Neural crest cell (in vitro differentiated cells): ENCODE measurements at places on chromosomes 12 and 14. TPM values are rescaled to one million over a fixed set of nuclear protein-coding genes. Genes with fewer than 3 reads are reported as not detected.
A peak's percentile ranks its signal among the peaks of the same experiment; 100 is the strongest.

DNA sequence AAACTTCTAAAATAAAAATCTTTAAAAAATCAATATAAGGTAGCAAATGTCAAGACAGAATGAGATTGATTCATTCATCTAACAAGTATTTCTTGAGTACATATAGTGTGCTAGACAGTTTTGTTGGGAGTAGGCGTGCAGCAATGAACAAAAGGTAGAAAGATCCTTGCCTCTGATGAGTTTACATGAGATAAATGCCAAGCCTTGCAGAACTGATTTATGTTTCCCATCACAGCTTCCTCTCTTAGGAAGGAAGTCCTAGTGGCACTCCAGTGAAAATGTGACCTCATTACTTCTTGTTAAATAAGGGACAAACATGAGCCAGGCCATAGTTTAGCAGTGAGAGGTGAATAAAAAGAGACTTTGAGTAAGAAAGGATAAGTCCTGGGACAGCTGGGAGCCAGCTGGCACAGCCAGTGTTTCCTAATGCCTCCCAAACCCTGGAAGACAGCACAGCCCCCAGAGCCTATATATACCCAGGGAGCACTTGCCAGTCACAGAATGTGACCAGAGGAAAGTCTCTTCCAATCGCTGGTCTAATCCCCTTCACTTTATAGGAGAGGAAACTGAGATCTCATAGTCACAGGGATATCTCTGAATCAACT is 4.7 kb upstream of the COCH start:
- H3K27ac ChIP-seq: no peak overlapping the region
- H3K4me3 ChIP-seq: no peak overlapping the region
- peaks cover 35% of the 10 kb centered on the region for H3K27me3 ChIP-seq
- DNase-seq: no peak
- peaks cover 5% of the 10 kb centered on the region for H3K4me1 ChIP-seq

DNA sequence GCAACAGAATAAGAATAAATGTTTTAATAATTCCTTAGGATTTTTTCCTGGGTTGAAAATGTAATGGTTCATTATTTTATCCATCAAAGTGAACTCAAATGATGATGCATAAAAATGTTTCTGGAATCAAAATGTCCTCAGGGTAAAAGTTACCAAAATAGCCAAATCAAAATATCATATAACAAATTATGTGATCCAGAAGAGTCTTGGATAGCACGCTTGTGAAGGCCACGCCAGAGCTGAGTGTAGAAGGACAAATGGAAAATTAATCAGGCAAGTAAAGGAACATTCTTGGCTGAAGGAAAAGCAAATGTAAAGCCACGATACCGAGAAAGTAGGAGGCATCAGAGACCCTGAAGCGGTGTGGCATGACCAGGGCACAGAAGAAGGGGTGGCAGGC is 169.2 kb downstream of the CAPZA3 start:
- no peak for DNase-seq
- no peaks in the 10 kb centered on the region for H3K27me3 ChIP-seq
- no peaks in the 10 kb centered on the region for H3K36me3 ChIP-seq
- H3K4me3 ChIP-seq: no peak overlapping the region
- peak overlapping the region; percentile 27 for H3K27ac ChIP-seq

- no peaks in the 10 kb centered on the region for H3K27me3 ChIP-seq
- no peaks in the 10 kb centered on the region for H3K36me3 ChIP-seq
- H3K4me3 ChIP-seq: no peak overlapping the region
Observed at GRCh38 chr14:64952598-64953309, 10.2 kb upstream of the GPX2 start.

DNA sequence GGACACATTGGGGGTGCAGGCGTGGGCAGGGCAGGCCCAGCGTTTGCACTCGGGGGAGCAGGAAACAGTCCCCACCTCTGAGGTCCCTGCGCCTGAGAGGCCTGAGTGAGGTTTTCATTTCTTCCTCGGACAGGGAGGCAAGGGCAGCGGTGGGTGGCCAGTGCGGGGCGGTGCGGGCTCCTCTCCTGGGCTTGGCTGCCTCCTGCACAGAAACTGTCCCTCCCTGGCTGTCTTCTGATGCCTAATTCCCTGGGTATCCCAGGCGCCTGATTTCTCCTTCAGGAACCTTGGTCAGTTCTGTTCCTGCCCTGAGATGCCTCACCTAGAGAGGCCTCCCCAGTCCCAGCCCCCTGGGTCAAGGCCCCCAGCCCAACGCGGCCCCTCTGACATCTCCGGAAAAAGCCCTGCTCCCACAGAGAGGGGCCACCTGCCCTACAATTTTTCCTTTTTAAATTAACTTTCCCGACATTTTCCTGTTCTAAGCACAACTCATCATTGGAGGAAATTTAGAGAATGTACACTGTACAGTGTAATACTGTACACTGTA is 260.3 kb downstream of the ADGRD1 start:
- no peak overlapping the region for H3K27ac ChIP-seq
- no peaks in the 10 kb centered on the region for H3K27me3 ChIP-seq
- H3K36me3 ChIP-seq: no peaks in the 10 kb centered on the region
- no peak overlapping the region for H3K4me3 ChIP-seq
- DNase-seq: no peak

GRCh38 chr12:64220046-64220445 is 2.0 kb downstream of the KICS2 start:
- no peaks in the 10 kb centered on the region for H3K36me3 ChIP-seq
- H3K27ac ChIP-seq: no peak overlapping the region
- H3K4me3 ChIP-seq: peak overlapping the region; percentile 38
- peaks cover 24% of the 10 kb centered on the region for H3K4me1 ChIP-seq
- no peak for DNase-seq

Gene AACS
- 31.9 and 32.2 TPM in 2 replicates for total RNA-seq

DNA sequence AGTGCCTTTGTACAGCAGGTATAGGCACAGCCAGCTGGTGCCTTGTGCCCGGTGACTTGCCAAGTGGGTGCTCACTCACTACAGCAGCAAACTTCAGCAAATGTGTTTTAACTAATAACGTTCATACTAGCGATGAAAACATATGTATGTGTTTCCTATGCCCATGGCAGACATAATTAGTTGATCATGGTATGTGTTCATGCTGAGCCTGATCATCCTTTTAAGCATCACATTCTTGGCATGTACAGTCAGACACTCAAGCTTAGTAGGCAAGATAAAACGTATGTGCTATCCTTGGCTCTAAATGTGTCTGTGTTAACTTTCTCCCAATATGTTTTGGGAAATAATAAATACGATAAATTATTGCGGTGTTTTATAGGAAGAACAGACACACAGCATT is 55.6 kb downstream of the RASSF8 start:
- no peak overlapping the region for H3K27ac ChIP-seq
- no peak for DNase-seq
- no peaks in the 10 kb centered on the region for H3K36me3 ChIP-seq
- peaks cover 26% of the 10 kb centered on the region for H3K4me1 ChIP-seq

DNA sequence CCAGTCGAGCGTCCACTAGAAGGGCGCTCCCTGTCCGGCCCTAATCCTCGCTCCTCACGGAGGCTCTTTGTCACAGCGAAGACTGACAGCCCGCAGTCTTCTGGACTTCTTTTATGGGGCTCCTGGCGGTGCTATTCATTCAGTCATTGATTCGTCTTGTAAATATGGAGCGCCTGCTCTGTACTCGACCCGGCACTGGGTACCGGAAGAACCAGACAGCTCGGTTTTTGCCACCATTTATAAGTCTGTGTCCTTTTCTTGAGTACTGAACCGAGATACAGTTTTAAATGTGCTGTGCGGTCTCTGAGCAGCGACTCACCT is 570 bp downstream of the DMAC2L start:
- no peak for DNase-seq
- peaks cover 28% of the 10 kb centered on the region for H3K36me3 ChIP-seq
- H3K4me3 ChIP-seq: peak overlapping the region; percentile 94

DNA sequence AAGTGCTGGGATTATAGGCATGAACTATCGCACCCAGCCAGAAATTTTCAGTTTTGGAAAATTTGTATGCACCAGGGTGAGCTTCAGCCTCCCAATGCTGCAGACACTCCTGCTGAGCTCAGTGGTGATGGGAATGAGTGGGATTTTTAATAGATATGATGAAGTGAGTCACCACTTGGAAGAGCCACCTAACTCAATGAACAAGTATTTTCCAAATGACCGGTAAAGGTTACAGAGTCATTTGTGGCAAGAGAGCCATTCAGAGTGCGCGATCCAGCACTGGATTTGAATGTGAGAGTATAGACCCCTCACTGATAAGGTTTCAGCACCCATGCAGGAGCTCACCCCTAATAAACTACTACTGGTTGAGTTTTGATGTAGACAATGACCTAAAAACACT is 100.7 kb downstream of the PPP2R5C start:
- no peak overlapping the region for H3K27ac ChIP-seq
- DNase-seq: no peak
- H3K4me1 ChIP-seq: no peaks in the 10 kb centered on the region
- H3K36me3 ChIP-seq: peaks cover 15% of the 10 kb centered on the region

- H3K27ac ChIP-seq: no peak overlapping the region
- no peaks in the 10 kb centered on the region for H3K27me3 ChIP-seq
- no peaks in the 10 kb centered on the region for H3K36me3 ChIP-seq
- DNase-seq: no peak
- H3K4me1 ChIP-seq: no peaks in the 10 kb centered on the region
- H3K4me3 ChIP-seq: no peak overlapping the region
Observed at GRCh38 chr14:62420847-62421246, 624.4 kb downstream of the KCNH5 start.

- H3K36me3 ChIP-seq: no peaks in the 10 kb centered on the region
- no peaks in the 10 kb centered on the region for H3K4me1 ChIP-seq
- no peak overlapping the region for H3K4me3 ChIP-seq
- H3K27me3 ChIP-seq: no peaks in the 10 kb centered on the region
- DNase-seq: no peak
Observed at GRCh38 chr14:81127785-81128184, 93.0 kb downstream of the GTF2A1 start.

GRCh38 chr12:52703878-52704277 is 554 bp upstream of the KRT77 start:
- H3K36me3 ChIP-seq: no peaks in the 10 kb centered on the region
- H3K4me3 ChIP-seq: no peak overlapping the region
- no peak overlapping the region for H3K27ac ChIP-seq
- H3K4me1 ChIP-seq: peaks cover 11% of the 10 kb centered on the region
- DNase-seq: no peak
- H3K27me3 ChIP-seq: peaks cover 24% of the 10 kb centered on the region

DNA sequence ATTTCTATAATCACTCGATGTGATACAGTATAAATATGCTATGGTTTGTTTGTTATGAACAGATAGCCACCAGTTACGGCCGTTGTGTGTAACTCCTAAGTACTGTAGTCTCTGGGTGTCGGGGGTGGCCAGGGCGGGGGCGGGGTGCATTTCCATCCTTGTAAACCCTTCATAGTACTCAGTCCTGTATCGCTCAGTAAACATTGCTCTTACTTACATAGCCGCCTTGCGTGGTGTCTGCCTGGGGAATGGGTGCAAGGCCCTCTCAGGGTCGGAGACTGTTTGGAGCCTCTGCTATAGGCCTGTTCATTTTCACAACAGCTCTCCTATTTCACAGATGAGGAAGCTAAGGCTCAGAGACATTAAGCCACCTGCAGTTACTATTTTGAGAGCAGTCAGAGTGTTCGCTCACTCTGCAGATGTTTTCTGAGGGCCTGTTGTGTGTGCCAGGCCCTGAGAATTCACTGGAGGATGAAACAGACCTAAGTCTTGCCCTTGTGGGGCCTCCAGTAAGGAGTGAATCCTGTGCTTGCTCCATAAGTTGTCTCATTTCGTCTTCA is 42.5 kb downstream of the JDP2 start:
- no peaks in the 10 kb centered on the region for H3K27me3 ChIP-seq
- no peak overlapping the region for H3K27ac ChIP-seq
- H3K4me3 ChIP-seq: no peak overlapping the region
- no peaks in the 10 kb centered on the region for H3K36me3 ChIP-seq

- peak overlapping the region; percentile 100 for H3K27ac ChIP-seq
- peak overlapping the region; percentile 98 for H3K4me3 ChIP-seq
- H3K27me3 ChIP-seq: no peaks in the 10 kb centered on the region
- H3K36me3 ChIP-seq: peaks cover 6% of the 10 kb centered on the region
- no peak for DNase-seq
Observed at GRCh38 chr12:24947541-24948419, 1.1 kb downstream of the BCAT1 start.

GRCh38 chr14:57227083-57227482 is 41.6 kb downstream of the EXOC5 start:
- peaks cover 20% of the 10 kb centered on the region for H3K36me3 ChIP-seq
- H3K4me1 ChIP-seq: no peaks in the 10 kb centered on the region
- no peaks in the 10 kb centered on the region for H3K27me3 ChIP-seq

Gene BDKRB2
- total RNA-seq: 0.09 and 0.18 TPM in 2 replicates

DNA sequence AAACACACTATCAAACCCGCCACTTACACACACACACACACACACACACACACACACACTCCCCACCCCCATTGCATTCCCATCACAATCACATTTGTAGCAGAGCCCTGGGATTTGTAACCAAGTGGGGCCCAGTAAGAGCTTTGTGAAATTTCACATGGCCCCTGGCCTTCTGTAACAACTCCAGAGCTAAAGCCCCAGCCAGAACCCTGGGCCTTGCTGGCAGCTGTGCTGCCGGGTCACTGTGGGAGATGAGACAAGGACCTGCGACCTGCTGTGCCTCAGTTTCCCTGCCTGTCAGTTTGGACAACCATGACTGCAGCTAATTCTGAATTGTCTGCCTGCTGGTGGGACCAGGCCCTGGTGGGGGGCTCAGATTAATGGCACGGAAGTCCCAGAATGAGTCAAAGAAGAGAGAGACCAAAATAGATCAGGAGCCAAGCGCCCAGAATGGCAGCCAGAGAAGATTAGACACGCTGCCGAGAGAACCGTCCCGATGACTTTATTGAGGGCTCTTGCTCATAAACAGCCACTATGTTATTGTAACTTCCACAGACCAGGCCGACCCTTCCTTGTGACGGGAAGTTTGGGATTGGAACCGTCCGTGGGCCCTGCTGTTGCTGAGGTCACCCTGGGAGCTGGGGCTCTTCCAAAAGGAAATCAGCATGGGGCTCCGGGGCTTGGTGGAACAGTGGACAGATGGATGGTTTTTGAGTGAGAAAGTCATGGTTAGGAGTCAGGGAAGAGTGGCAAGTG is 123.1 kb downstream of the ZFP36L1 start:
- H3K27me3 ChIP-seq: no peaks in the 10 kb centered on the region
- H3K36me3 ChIP-seq: no peaks in the 10 kb centered on the region
- no peak for DNase-seq
- H3K4me3 ChIP-seq: no peak overlapping the region
- no peak overlapping the region for H3K27ac ChIP-seq

Gene EGLN3
- 0.89 and 0.96 TPM in 2 replicates for total RNA-seq

Gene KRT85
- total RNA-seq: not detected in 2 replicates

GRCh38 chr14:58690801-58691516 is 53.2 kb downstream of the DACT1 start:
- no peak overlapping the region for H3K27ac ChIP-seq
- DNase-seq: no peak
- no peaks in the 10 kb centered on the region for H3K4me1 ChIP-seq

- H3K27ac ChIP-seq: no peak overlapping the region
- no peak overlapping the region for H3K4me3 ChIP-seq
- peaks cover 43% of the 10 kb centered on the region for H3K27me3 ChIP-seq
- DNase-seq: no peak
- no peaks in the 10 kb centered on the region for H3K4me1 ChIP-seq
- H3K36me3 ChIP-seq: no peaks in the 10 kb centered on the region
Observed at GRCh38 chr14:70616646-70617045, 16.2 kb upstream of the MED6 start.
